HuH-7 (cell line): ENCODE measurements at places on chromosomes 4 and X.

DNA sequence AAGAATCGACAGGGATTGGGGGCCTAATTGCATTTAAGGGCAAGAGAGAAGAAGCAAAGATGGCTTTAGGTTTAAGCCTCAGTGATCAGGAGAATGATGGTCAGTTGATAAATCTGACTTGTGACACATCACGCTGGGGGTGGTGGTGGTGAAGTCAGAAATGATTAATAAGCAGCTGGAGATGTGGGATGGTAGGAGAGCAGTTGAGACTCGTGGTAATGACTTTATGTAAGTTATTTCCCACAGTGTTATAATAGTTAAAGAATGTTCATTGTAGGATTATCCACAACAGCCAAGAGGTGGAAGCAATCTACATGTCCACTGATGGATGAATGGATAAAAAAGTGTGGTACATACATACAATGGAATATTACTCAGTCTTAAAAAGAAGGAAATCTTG, 178.9 kb upstream of the GPC4 start:
- DNase-seq: no peak

GRCh38 chr4:168514249-168514852, 17.5 kb downstream of the PALLD start:
- DNase-seq: no peak

DNA sequence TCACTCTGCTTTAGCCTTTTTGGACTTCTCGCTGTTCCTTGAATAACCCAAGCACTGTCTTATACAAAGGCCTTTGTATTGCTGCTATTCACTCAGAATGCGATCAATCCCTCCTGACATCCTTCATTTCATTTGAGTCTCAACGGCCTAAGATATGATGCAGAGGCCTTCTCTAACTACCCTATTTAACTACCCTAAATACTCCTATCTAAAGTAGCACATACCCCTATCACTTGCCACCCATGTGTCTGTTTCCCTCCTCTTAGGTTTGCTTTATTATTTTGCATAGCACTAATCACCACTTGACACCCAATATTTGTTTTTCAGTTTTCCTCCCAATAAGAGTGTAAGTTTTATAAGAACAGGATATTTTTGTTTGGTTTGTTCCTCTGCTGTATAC, 42.3 kb upstream of the ACSL4 start:
- DNase-seq: no peak

DNA sequence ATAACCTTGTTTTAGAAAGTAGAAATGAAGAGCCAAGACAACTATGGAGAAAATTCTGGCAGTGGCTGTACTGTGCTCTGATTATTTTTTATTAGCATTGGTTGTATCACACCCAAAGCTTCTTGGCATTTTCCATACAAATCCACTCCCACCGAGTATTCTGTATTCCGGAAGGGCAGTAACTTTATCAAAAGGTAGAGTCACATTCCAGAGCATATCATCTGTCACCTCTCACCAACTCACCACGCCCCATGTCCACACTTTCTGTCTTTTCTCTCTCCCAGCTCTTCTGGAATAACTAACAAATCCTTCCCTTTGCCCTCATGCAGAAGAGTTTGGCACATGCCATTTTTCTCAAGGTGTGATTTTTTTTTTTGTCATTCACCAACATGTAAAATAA, 52.7 kb downstream of the CORIN start:
- no peak for DNase-seq

DNA sequence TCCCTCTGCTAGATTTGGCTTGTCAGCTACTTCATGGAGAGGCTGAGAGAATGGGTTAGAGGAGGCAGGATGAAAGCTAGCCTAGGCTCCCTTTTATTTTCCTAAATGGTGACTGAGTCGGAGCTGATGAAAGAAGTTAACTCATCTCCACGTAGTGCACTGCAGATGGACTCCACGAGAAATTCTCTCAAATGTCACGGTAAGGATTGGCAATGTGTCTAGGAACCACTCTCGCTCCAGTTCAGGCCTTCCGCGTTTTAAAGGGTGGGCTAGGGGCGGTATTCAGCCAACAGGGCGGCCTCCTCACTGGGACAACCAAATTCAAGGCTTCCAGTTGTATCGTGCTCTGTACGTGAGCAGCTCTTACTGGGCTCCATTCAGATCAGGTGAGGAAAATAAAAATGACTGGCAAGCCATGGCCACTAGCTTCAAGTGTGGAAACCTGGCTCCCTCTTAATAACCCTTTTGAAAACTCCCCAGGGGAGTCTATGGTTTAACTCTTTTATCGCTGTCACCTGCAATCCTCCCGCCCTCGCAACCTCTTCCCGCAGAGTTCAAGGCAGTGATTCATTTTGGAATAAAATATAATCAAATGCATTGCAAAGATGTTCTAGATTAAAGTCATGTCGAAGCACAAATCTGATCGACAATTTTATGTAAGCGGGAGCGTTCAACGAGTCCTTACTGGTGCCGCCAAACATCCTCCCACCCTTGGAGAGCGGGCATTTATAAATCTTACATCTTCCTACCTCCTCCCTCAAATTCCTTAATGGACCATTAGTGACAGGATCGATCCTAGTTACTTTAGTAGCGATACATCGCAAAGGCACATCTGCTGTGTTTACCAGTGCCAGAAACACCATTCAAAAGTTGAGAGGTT, 1.2 kb downstream of the SPOCK3 start:
- DNase-seq: no peak

- DNase-seq: no peak
Observed at GRCh38 chrX:107571296-107571998, 56.9 kb upstream of the PRPS1 start.

- DNase-seq: no peak
Observed at GRCh38 chr4:56619816-56620215, 61.3 kb downstream of the HOPX start.

DNA sequence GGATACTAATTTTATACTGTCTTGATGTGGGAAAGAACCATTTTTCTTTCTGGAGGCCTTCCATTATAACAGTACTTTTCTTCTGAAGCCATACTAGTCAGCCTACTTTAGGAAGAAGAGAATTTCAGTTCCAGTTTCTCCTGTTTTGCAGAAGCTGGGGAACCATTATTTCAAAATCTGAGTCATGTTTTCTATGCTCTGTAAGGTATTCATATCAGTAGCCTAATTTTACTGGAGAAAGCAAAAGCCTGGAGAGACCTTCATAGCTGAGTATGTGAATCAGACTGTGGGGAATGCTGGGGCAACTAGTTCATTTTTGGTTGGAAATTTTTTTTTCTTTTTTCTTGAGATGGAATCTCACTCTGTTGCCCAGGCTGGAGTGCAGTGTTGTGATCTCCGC, 22.4 kb downstream of the AFF1 start:
- DNase-seq: no peak

DNA sequence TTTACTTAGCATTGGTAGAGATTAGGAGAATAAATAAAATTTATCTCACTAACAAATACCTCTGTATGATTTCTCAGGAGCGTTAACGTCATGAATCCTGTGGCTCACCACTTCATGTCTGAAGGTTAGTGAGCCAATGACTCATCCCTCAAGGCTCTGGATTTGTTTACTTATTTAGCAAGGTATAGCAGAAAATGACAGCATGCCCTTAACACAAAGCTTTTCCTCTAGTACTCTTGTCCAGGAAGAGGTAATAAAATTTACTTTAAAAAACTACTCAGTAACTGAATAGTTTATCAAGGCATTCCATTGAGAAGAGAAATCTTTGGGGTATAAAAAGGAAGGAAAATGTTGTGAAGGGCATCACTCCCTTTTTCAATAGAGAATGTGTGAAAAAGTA, 823.8 kb downstream of the CCSER1 start:
- DNase-seq: no peak

DNA sequence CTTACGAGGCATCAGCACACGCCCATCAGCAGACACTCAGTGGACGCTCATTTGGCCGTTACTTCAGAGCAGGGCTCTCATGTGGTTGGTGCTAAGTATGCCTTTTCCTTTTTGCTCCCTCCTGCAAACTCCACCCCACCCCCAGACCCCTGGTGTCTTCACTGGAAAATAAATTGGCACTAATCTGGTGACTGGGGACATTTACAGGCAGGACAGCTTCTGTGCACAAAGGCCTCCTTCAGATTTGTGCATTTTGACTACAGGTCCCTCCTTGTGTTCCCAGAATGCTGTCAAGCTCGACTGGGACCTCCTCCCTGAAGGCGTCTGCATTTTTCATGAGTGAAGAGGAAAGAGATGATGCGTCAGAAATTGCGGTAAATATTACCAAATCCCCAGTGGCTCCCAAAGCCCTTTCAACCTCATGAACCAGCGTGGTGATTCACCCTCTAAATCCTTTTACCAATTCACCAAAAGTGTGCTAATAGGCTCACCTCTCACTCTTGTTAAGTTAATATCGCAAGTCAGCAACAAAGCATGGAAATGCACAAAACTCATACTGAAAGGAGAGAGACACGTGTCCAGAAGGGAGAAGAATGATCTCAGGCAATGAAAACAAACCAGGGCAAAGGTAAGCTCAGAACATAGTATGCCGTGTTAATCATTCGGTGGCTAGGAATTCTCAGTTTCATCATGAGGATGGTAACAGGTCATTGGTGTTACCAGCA, 119.0 kb downstream of the NKX6-1 start:
- no peak for DNase-seq

DNA sequence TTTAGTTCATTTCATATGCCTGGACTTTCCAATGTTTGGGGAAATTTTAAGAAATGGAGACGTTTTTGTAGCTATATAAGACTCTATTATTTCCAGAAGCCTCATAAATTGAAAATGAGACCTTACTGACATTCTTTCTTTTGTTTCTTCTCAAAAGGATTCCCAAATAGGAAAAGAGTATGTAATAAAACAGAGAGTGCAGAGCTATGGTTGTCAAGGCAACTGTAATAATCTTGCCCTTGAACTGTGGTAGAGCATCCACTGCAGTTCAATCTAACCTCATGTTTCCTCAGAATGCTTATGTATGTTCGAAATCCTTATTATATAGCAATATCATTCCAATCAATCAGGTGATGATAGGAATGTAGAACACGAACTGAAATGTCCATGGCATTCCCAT, 54.1 kb downstream of the AMELX start:
- no peak for DNase-seq

DNA sequence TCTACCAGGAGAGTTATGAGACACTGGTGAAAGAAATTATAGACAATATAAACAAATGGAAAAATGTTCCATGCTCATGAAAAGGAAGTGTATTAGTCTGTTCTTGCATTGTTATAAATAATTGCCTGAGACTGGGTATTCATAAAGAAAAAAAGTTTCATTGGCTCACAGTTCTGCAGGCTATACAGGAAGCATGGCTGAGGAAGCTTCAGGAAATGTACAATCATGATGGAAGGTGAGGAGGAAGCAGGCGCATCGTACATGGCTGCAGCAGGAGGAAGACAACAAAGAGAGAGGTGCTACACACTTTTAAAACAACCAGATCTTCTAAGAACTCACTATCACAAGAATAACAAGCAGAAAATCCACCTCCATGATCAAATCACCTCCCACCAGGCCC, 184.3 kb downstream of the NPNT start:
- no peak for DNase-seq

DNA sequence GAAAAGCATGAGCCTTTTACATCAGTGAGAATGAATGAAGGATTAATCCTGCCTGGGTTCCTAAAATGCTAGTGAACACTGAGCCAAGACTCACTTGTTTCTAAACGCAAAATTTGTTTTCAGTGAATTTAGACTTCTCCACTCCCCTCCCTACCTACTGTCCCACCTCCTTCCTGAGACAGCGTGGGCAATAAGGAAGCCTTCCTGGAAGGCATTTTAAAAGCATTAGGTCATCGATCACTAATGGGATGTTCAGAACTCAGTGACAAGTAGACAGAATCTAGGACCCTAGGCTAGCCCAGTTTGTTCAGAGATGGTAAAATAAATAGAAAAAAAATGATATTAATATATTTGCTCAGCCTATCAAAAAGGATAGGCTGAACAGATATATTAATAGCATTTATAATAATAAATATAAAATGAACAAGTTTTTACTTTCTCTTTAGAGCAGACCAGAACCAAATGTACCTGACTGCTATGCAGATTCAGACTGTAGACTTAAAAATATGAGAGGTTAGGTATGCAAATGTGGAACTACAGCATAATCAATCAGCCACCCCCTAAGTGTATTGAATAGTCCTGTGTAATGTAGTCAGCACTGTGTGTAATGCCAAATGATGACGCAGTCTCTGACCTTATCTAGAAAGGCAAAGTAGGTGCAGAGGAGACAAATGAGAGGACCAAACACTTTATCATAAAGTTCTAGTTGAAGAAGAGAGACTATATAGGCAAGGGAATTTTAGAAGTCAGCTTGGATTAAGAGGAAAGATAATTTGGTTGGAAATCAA, 331.1 kb downstream of the GPAT3 start:
- DNase-seq: no peak

DNA sequence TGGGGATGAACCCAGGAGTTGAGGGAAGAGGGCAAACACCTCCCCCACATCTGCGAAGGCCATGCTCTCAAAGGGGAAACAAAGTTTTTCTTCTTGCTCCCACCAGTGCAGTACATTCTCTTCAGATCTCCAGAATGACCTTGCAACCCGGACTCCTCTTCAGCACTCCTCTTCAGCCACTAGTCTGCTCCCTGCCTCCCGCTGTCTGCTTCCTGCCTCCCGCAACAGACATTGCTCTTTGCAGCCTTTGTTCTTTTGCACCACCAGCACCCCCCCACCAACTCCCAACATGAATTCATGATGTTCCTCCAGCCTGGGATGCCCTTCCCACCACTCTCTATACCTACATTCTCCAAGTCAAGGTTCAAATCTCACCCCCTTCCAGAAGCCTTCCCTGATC, 32.1 kb downstream of the UTP14A start:
- DNase-seq: no peak

GRCh38 chr4:123591875-123592274, 195.3 kb downstream of the SPRY1 start:
- DNase-seq: no peak
